ENCODE measurements at places on chromosomes 4 and X.

- H3K4me3 ChIP-seq: no peak overlapping the region
- H3K27ac ChIP-seq: no peak overlapping the region
- H3K36me3 ChIP-seq: no peaks in the 10 kb centered on the region
- DNase-seq: no peak
- H3K27me3 ChIP-seq: no peaks in the 10 kb centered on the region
These were observed 4.5 kb downstream of the CBR4 start for GRCh38 chr4:169005453-169006099.

- no peaks in the 10 kb centered on the region for H3K27me3 ChIP-seq
- no peaks in the 10 kb centered on the region for H3K4me1 ChIP-seq
- H3K4me3 ChIP-seq: no peak overlapping the region
- no peak overlapping the region for H3K27ac ChIP-seq
- H3K36me3 ChIP-seq: no peaks in the 10 kb centered on the region
- DNase-seq: no peak
These were observed 95.9 kb upstream of the GALNTL6 start for GRCh38 chr4:171717231-171717741.

DNA sequence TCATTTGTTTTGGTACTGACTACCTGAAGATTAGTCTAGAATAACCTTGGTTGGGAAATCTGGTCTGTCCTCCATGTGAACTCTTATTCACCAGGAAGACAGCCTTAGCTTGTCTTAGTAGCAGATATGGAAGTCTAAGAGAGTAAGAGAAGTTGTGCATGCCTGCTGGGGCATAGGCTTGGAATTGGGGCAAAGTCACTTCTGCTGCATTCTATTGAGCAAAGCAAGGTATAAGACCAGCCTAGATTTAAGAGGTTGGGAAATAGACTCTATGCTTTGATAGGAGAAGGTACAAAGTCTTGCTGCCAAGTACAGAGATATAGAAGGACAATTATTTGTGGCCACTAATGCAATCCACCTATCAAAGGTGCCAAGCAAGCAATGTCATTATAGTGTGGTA, 464.0 kb upstream of the BOD1L1 start:
- H3K27ac ChIP-seq: no peak overlapping the region
- H3K4me1 ChIP-seq: no peaks in the 10 kb centered on the region
- no peaks in the 10 kb centered on the region for H3K36me3 ChIP-seq
- H3K27me3 ChIP-seq: no peaks in the 10 kb centered on the region

DNA sequence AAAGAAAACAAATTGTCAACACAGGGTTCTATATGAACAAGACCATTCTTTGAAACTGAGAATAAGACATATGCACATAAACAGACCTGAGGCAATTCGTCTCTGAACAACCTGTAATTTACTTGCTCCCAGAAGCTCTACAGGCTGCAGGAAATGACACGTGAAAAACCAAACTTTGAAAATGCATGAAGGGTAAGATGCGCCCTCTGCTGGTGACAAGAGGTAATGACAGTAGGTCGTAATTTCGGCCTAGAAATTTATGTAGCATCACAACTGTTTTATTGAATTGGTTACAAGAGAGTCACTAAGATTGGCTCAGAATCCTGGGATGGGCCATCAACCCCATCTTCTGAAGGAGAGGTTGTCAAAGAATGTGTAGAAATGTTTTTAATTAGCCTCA, 276.5 kb downstream of the PPP4R3C start:
- H3K27ac ChIP-seq: no peak overlapping the region
- H3K4me3 ChIP-seq: no peak overlapping the region
- no peaks in the 10 kb centered on the region for H3K4me1 ChIP-seq
- H3K27me3 ChIP-seq: no peaks in the 10 kb centered on the region
- DNase-seq: peak; percentile 9
- H3K36me3 ChIP-seq: no peaks in the 10 kb centered on the region

DNA sequence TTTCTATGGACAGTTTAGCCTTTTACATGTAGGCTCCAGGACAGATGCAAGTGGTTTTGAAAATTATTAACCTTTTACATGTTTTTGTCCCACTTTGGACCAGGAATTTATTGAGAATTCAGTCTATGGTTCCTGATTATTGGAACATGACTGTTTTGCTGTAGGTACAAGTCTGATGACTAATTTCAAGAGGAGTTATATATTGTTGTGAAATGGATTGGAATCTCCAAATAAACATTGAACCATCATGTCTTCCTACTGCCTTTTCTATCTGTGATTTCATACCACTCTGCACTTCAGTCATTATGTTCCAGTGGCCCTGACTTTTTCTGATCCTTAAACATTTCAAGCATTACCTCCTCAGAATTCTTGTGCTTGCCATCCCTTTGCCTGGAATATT, 35.9 kb downstream of the TBC1D19 start:
- no peaks in the 10 kb centered on the region for H3K27me3 ChIP-seq
- no peaks in the 10 kb centered on the region for H3K36me3 ChIP-seq
- H3K4me3 ChIP-seq: no peak overlapping the region
- H3K27ac ChIP-seq: no peak overlapping the region

GRCh38 chr4:87679449-87680169, 29.5 kb downstream of the DMP1 start:
- H3K4me3 ChIP-seq: no peak overlapping the region
- DNase-seq: peak; percentile 19
- H3K4me1 ChIP-seq: no peaks in the 10 kb centered on the region
- H3K27me3 ChIP-seq: no peaks in the 10 kb centered on the region

DNA sequence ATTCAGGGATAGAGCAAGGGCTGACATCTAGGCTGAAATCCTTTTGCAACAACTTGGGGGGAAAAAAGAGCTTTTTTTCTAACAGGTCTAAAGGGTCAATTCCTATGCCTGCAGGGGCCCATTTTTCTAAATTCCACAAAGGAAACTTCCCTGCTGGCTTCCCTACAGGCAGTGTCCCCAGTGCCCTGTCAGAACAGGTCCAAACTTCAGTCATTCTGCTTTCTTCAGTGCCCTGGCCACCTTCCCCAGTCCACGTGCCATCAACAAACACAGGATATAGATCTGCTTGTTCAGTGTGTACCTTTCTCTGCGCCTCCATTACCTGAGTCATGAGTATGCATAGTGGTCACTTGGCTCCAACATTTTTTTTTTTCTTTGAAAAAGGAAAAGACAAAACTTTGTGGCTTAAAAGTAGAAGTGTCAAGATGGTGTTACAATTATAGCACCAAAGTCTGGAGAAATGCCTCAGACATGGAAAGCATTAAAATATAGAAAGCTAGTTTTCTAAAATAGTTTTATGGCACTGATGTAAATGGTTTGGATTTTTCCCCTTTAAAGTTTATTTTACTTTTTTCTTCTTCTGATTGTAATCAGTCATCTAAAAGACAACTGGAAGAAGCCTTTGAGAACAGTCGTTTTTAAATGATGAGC, 84.0 kb upstream of the JADE1 start:
- H3K4me1 ChIP-seq: no peaks in the 10 kb centered on the region
- H3K36me3 ChIP-seq: no peaks in the 10 kb centered on the region
- H3K27ac ChIP-seq: no peak overlapping the region
- H3K27me3 ChIP-seq: no peaks in the 10 kb centered on the region

GRCh38 chr4:45855857-45856256, 268.0 kb downstream of the GABRG1 start:
- H3K4me3 ChIP-seq: no peak overlapping the region
- H3K27ac ChIP-seq: no peak overlapping the region
- H3K27me3 ChIP-seq: no peaks in the 10 kb centered on the region
- H3K4me1 ChIP-seq: no peaks in the 10 kb centered on the region
- H3K36me3 ChIP-seq: no peaks in the 10 kb centered on the region

DNA sequence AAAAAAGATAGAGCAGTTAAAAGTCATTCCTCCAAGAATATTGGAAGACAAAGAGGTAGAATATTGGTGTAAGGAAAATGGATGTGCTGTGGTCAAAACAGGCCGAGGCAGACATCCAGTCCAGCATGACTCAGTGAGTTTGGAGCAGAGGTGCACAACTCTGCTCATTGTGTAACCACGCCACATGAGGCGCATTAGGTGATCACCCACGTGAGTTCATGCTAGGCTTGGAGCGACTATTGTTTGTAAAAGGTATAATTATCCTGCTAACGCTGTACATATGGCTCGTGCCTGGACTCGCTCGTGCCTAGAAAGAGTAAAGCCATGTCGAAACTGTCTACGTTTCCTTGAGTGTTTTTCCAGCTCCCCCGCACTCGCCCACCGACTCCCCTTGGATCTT, 23.9 kb downstream of the C4orf54 start:
- no peak overlapping the region for H3K4me3 ChIP-seq
- H3K27me3 ChIP-seq: no peaks in the 10 kb centered on the region
- no peak overlapping the region for H3K27ac ChIP-seq
- no peaks in the 10 kb centered on the region for H3K36me3 ChIP-seq

DNA sequence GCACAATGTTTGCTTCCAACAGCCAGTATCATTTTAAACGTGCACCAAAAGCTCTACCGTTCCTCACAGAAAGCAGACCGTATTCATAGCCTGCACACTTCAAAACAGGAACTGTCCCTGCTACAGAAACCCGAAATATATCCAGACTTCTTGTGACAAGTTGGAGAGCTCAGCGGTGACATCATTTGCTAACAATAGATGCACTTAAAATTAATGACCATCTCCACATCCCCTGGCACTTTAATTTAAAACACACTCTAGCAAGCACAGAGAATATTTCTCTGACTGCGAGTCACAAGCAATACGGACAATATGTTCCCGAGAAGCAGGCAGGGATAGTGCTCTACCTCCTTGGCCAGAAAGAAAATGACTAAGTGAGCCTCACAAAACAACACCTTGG, 2.5 kb downstream of the NYX start:
- peak overlapping the region; percentile 23 for H3K27ac ChIP-seq
- no peak for DNase-seq
- H3K27me3 ChIP-seq: no peaks in the 10 kb centered on the region
- H3K4me3 ChIP-seq: no peak overlapping the region

DNA sequence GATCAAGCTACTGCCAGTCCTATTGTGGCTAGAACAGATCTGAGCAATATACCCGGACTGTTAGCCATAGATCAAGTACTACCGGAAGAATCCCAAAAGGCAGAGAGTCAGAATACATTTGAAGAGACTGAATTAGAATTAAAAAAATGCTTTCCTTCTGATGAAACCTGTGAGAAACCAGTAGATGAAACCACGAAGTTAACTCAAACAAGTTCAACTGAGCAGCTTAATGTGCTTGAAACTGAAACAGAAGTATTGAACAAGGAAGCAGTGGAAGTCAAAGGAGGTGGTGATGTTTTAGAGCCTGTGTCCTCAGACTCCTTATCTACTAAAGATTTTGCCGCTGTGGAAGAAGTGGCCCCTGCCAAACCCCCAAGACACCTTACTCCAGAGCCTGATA, 46.8 kb downstream of the WDR44 start:
- no peaks in the 10 kb centered on the region for H3K27me3 ChIP-seq
- no peaks in the 10 kb centered on the region for H3K36me3 ChIP-seq
- no peak for DNase-seq

- no peak overlapping the region for H3K27ac ChIP-seq
- no peak for DNase-seq
- no peaks in the 10 kb centered on the region for H3K4me1 ChIP-seq
- no peak overlapping the region for H3K4me3 ChIP-seq
These were observed 25.2 kb upstream of the SMIM20 start for GRCh38 chr4:25888781-25889180.

- H3K27me3 ChIP-seq: no peaks in the 10 kb centered on the region
- no peaks in the 10 kb centered on the region for H3K36me3 ChIP-seq
- no peak overlapping the region for H3K27ac ChIP-seq
These were observed 25.4 kb upstream of the CD99 start for GRCh38 chrX:2665387-2666304.

GRCh38 chr4:109691411-109691920, 11.8 kb downstream of the CASP6 start:
- peaks cover 50% of the 10 kb centered on the region for H3K36me3 ChIP-seq
- H3K27ac ChIP-seq: no peak overlapping the region
- no peaks in the 10 kb centered on the region for H3K4me1 ChIP-seq
- DNase-seq: no peak
- H3K27me3 ChIP-seq: no peaks in the 10 kb centered on the region

All from transverse colon (tissue), 4 donors.